ENCODE measurements at places on chromosomes 11 and 22.

DNA sequence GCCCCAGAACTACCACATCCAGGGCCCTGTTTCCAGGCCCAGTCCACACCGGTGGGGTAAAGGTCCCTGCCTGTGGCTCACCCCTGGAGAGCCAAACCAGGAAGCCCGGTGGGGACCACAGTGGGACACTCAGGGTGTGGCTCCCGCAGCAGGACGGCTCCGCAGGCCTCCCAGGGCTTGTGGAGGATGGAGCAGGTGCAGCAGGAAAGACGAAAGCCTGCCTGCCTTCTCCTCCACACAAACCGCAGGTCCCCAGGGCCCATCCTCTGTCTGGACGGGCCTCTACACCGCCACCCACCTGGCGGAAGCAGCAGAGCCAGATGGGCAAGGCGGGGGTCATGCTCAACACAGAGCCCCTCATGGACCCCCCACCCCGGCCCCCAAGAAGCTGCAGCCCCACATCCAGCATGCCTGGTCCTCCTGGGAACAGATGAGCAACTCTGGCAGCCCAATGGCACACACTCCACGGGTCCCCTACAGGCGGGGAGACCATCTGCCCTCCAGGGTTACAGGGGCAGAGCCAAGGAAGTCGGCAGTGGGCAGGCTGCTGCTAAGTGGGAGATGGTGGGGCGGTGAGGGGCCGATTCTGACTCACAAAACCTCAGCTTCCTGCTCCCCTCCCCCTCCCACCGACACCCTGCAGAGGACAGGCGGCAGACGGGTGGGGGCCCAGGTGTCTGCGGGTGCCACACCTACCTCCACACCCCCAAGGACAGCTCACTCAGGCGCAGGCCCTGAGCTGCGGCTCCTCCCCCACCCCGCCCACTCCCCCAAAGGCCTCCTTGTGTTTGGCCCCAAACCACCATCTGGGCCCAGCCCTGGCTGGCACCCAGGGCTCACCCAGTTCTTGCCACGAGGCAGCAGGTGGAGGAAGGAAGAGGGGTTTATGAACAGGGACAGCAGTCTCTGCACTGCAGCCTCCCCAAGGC is 5.2 kb downstream of the SBF1 start:
- DNase-seq = no peak

GRCh38 chr11:56396047-56396446 is 16.4 kb upstream of the OR5AL1 start:
- no peak for DNase-seq

DNA sequence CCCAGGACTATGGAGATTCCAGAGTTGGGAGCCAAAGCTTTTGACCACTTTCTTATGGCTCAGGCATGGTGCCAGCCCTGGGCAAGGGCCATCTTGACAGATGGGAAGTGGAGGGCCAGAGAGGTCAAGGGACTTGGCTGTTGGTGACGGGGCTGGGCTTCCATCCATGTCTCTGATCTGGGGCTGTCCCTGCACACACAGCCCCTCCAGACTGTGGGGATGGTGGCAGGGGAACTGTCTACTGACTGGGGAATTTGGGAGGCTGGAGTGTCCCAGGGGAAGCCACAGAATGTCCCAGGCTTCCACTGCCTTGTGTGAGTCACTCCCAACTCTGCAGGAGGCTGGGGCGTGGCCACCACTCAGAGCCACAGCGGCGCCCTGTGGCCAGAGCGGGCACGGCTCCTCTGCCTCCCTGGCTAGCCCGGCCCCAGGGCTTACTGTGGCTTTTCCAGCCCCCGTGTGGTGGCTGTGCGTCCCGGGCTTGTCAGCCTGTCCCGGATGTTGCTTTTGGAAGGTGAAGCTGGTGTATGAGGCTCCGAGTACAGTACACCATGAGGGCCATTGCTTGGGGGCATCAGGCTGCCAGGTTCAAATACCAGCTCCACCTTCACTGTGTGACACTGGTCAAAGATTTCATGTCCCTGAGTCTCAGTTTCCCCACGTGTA is 19.6 kb downstream of the C22orf23 start:
- no peak for DNase-seq

GRCh38 chr22:32643246-32643645 is 158.3 kb upstream of the TIMP3 start:
- no peak for DNase-seq

DNA sequence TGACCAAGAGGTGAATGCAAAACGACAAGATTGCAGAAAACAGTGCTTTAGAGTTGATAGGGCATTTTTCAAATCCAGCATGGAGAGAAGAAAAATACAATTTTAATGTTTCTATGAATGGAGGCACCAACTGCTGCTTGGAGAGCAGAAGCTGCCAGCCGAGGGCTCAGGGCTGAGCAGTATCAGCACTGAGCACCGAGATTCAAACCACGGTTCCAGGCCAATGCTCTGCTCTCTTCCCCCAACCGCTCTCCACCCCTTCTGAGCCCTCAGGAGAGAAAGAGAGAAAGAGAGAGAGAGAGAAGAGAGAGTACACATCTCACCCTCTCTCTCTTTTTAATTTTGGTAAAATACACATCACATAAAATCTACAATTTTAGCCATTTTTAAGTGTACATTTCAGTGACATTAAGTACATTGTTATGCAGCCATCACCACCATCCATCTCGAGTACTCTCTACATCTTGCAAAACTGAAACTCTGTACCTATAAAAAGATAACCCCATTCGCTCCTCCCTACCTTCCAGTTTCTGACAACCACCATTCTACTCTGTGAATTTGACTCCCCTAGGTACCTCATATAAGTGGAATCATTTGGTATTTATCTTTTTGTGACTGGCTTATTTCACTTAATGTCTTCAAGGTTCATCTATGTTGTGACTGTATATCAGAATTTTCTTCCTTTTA is 333.3 kb downstream of the MIAT start:
- no peak for DNase-seq

GRCh38 chr11:16902781-16903378 is 111.3 kb downstream of the PLEKHA7 start:
- DNase-seq = no peak

GRCh38 chr11:86807360-86807759 is 7.0 kb downstream of the PRSS23 start:
- no peak for DNase-seq

DNA sequence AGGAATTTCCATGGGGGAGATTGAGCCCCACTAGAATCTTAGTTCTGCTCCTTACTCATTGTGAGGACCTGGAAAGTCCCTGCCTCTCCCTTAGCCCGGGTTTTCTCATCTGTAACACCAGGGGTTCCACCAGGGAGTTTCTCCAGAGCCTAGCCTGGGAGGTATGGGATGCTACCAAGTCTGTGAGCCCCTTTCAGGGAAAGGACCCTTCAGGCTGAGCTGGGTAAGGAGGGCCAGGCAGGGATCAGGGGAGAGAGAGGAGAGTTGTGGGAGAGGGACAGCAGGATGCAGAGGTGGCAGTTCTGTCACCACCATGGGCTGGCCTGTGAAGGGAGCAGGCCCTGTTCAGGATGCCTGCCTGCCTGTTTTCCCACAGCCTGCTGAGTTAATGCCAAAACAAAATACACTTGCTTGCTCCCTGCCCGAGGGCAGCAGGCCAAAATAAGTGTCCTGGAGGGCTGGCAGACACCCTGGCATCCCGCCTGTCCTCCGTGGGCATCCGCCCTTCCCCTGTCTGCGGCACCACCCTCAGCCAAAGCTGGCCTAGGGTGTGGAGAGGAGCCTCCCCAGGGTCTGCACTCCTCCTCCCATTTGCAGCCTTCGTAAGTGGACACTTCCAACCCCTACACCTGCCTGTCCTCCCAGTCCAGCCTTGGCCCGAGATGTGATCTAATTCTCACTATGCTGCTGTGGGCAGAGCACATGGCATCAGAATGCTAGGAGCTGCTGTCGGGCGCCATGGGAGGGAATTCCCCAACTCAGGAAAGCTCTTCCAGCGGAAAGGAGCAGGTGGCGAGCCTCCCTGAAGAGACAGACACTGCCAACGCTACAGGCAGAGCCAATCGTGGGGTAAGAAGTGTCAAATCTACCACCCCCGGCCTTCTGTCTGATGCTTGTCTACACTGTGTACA is 5.9 kb upstream of the FCHSD2 start:
- no peak for DNase-seq

DNA sequence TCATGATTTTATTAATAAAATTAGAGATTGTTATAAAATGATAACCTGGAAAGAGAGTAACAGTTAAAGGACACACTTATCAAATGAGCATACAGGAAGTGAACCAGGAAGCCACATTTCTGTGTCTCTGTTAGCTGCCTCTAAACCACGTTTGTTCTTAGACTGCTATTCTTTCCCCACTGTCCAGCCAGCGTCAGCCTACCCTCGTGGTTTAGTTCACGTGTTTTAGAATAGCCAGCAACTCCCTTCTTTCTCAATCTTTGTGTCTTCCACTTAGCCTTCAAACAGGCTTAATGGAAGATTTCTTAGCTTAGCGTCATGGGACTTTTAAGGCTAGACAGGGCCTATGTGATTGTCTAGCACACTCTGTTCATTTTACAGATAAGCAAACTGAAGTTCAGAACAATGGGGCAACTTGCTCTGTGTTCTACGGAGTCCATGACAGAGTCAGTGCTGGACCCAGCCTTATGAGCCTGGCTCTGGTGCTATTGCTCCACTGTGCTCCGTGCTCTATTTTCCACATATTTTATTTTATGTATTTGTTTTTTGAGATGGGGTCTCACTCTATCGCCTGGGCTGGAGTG is 27.2 kb downstream of the GRAMD1B start:
- DNase-seq = no peak
